ENCODE measurements at places on chromosomes 7 and 10.

DNA sequence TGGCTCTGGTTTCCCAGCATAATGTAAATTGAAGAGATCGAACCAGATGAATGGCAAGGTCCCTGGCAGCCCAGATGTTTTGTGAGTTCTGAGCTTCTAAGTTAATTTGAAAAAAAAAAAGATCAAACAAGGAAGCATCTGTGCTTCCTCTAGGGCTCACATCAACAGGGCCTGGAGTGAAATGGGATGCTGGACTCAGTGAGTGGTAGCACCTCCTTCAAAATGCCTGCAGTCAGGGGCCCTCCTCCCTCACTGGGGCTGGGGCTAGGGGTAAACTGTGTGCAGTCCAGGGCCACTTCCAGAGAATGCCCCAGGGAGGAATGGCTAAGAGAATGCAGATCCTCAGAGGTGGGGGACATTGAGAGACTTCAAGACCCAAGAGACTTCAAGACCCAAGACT lies 6.0 kb upstream of the CUEDC2 start:
- DNase-seq, result no peak

GRCh38 chr10:50325449-50326171 lies 74.3 kb upstream of the ASAH2 start:
- DNase-seq, result no peak

DNA sequence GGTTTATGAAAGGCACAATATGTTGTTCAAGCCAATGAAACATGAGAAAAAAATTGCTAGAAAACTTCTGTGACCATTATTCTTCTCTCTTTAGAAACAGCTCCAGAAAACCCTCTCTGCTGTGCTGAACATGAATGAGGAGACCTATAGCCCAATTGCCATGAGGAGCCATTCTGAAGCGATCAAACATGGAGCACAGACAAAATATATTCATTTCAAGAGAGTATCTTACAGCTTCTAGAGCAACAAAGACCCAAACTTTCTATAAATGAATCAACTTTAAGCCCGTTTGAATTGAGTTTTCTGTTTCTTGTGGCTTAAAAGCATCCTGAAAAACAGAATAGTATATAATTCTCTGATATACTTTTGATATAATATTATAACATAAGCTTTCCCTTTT lies 83.4 kb upstream of the UCN3 start:
- no peak for DNase-seq

DNA sequence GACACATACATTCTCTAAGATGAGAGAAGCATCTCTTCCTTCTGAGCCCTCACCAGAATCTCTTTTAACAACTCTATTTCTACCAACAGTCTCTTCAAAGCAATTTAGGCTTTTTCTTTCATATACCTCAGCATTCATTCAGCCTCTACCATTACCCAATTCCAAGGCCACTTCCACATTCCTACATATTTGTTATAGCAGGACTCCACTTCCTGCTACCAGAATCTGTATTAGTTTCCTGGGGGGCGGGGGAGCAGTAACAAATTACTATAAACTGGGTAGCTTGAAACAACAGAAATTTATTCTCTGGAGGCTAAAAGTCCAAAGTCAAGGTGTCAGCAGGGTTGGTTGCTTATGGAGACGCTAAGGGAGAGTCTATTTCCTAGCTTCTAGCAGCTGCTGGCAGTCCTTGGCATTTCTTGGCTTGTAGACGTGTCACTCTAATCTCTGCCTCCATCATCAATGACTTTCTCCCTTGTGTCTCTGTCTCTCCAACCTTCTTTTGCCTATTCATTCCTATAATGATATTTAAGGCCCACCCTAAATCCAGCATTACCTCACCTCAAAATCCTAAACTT lies 7.4 kb downstream of the PRPS1L1 start:
- DNase-seq, result no peak

DNA sequence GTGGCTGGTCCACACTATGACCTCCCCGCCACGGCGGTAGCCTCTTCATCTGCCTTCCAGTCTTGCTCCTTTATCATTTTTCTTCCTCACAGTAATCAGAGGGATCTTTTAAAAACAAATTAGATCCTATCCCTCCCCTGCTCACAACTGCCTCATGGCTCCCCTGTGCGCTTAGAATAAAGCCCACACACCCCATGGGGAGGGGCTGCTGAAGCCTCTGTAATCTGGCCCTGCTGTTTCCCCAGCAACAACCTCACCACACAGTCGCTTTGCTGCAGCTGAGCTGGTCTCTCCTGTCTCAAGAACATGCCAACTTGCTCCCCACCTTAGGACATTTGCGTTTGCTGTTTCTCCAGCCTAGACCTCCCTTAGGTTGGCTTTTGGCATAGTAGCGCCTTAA lies 41.0 kb downstream of the SP8 start:
- DNase-seq, result no peak

DNA sequence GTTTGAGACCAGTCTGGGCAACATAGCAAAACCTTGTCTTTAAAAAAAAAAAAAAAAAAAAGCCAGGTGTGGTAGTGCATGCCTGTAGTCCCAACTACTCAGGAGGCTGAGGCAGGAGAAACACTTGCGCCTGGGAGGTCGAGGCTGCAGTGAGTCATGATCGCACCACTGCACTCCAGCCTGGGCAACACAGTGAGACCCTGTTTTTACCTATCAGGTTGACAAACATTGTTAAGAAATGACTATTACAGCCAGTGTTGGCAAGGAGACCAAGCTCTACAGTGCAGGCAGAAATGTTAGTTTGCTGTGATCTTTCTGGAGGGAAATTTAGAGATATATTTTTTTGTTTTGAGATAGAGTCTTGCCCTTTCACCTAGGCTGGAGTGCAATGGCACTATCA lies 37.3 kb downstream of the CUL1 start:
- no peak for DNase-seq

DNA sequence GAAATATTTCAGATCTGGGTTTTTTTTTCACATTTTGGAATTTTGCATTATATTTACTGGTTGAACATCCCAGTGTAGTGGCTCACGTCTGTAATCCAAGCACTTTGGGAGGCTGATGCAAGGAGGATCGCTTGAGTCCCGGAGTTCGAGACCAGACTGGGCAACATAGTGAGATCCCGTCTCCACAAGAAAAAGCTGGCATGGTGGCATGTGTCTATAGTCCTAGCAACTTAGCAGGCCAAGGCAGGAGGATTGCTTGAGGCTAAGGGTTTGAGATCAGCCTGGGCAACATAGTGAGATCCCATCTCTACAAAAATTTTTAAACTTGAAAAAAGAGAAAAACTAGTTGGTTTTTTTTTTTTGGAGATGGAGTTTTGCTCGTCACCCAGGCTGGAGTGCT lies 6.0 kb downstream of the RFC2 start:
- DNase-seq, result no peak

DNA sequence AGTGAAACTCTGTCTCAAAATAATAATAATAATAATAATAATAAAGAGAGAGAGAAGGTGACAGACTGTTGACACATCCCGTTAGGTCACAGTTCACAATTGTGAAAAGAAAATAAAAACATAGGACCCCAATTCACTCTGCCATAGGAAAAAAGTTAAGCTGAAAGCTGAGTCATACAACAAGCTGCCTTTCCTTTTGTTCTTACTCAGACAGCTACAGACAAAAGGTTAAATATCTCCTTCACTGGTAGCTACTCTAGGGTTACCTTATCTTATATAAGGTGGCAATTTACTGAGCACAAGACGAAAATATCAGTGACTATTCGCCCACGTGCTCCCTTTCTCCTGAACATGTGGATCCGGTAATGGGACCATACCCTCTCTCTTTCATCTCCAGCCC lies 17.5 kb downstream of the TUBAL3 start:
- no peak for DNase-seq

GRCh38 chr10:72702868-72703581 lies 11.1 kb downstream of the MCU start:
- no peak for DNase-seq

DNA sequence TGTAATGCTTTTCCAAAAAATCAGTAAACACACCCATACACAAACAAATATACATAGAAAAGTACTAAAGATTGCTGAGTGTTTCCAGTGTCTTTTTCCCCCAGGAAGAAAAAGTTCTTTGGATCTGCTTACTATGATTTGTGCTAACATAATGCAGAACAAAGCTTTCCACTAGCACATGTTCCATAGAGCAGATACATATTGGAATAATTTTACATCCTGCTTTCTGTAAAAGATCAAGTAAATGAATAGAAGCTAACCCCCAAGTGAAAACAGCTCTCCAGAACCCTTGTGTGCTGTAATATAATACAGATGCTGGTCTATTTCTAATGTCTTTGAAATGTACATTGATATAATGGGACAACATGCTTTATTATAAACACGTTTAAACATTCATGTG lies 125.5 kb downstream of the PON1 start:
- no peak for DNase-seq

GRCh38 chr7:134920026-134920753 lies 66.1 kb upstream of the AGBL3 start:
- DNase-seq, result peak; percentile 16

DNA sequence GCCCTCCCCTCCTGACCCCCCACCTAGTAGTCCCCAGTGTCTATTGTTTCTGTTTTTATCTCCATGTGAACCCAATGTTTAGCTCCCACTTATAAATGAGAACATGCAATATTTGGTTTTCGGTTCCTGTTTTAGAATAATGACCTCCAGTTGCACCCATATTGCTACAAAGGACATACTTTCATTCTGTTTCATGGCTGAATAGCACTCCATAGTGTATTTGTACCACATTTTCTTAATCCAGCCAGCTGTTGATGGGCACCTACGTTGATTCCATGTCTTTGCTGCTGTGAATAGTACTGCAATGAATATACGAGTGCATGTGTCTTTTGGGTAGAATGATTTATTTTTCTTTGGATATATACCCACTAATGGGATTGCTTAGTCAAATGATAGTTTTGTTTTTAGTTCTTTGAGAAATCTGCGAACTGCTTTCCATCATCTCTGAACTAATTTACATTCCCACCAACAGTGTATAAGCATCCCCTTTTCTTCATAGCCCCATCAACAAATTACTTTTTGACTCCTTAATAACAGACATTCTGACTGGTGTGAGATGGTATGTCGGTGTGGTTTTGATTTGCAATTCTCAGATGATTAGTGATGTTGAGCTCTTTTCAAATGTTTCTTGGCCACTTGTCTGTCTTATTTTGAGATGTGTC lies 128.4 kb upstream of the PHYHIPL start:
- DNase-seq, result no peak

DNA sequence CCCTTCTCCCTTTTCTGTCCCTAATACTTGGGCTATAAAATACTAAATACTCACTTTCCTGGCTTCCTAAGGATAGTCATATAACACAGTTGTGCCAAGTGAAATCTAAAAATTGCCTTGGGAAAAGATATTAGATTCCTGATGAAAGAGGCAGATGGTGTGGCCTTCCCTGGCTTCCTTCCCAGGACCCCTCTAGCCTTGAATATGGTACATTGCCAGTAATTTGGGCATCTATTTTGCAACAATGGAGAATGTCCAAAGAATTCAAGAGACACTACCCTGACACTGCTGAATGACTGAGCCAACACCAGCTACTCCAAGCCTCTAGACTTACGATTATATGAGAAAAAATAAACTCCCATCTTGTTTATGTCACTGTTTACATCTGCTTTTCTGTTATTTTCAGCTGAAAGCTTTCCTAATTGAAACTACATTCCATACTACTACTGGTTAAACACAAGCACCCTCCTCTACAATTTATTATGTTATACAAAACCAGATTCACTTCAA lies 17.9 kb downstream of the COPG2 start:
- DNase-seq, result no peak

DNA sequence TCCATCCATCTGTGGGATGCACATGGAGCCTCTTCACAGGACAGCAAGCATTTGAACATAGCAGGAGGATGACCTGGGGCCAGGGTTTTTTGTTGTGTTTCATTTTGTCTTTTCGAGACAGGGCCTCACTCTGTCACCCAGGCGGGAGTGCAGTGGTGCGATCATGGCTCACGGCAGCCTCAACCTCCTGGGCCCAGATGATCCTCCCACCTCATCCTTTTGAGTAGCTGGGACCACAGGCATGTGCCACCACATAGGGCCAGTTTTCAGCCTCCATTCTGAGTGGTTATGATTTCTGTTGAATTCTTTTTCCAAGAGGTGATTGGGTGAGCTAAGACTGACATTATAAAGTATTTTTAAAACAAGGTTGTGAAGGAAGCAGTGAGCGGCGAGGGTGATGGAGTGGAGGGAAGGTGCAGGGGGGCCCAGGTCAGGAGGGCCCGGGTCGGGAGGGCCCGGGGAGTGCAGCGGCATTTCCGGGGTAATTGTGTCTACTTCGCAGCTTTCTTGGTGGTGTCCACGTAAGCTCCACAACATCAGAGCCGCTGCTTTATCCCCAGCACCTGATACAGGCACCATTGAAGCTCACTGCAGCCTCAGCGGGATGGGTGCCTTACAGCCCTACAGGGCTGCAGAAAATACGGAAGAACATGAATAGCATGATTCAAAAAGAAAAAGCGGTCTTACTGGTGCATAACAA lies 12.0 kb upstream of the LARP4B start:
- no peak for DNase-seq

GRCh38 chr7:91651986-91652385 lies 228.5 kb downstream of the MTERF1 start:
- DNase-seq, result no peak

- no peak for DNase-seq
Observed at GRCh38 chr10:60573336-60573735, 183.7 kb upstream of the ANK3 start.

DNA sequence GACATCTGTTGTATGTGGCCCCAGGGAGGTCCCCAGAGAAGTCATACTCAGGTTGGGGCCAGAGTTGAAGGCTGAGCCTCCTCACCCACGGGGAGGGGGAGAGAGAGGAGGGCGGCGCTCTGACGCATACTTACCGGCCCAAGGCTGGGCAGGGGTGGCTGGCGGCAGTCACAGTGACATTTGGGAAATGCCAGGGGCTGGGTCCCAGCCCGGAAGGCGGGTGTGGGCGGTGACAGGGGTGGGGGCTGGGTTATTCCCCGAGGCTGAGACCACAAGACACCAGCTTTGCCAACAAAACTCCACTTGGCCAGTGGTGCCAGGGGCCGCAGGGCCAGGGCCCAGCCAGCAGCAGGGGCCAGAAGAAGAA lies 41.1 kb downstream of the RASGEF1A start:
- no peak for DNase-seq

DNA sequence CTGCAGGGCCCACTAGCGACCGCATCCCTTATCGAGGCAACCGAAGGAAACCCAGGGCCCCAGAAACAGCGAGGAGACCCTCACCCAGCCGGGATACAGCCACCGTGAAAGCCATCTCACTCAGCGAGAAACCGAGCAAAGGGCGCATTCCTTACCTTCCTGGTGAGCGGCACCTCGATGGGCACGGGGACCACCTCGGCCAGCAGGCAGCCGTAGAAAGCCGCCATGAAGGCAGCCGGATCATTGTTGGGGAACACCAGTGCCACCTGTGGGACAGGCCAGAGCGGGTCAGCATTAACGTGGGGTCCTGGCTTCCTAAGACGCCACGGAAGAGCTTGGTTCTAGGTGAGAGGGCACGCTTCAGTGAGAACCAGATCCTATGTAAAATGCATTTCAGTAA lies 263.7 kb downstream of the ZMYND11 start:
- DNase-seq, result no peak

All from SK-N-MC (cell line).